ENCODE measurements at places on chromosomes 12 and 14. TPM values are rescaled to one million over a fixed set of nuclear protein-coding genes. Genes with fewer than 3 reads are reported as not detected.

Gene SYT1
- 1.2 TPM for total RNA-seq

GRCh38 chr12:68585966-68586365 is 24.7 kb upstream of the RAP1B start:
- DNase-seq, result no peak

DNA sequence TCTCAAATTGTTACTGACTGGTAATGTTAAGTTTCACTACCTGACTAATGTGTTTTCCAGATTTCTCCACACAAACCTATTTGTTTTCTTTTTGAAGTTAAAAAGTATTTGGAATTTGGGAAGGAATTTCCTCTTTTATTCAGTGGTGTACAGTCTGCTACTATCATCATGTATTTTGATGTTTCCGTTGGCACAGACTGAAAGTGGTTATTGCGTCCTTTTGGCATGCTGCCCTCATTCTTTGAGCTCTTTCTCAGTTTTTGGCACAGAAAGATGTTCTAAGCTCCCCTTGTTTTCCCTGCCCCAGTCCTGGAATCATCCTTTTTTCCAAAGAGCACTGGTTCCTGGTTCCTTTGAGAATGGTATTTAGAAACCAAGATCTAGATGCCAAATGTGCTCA is 31.4 kb upstream of the RTRAF start:
- no peak for DNase-seq

GRCh38 chr12:96766232-96766631 is 140.8 kb upstream of the NEDD1 start:
- no peak for DNase-seq

DNA sequence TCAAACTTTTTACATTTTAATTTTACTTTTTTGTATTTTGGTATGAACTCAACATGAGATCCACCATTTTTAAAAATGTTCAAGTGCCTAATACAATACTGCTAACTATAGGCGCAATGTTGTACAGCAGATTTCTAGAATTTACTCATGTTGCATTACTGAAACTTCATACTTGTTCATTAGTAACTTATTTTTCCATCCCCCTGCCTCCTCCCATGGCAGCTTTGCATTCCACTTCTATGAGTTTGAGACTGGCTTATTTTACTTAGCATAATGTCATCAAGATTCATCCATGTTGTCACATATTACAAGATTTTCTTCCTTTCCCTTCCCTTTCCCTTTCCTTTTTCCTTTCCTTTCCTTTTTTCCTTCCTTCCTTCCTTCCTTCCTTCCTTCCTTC is 825.9 kb downstream of the SLC16A7 start:
- DNase-seq, result no peak

Measured in Caco-2 (cell line).